ENCODE measurements at places on chromosomes 16 and 17.

- no peak for DNase-seq
These were observed 10.1 kb upstream of the TMEM219 start for GRCh38 chr16:29951625-29952365.

DNA sequence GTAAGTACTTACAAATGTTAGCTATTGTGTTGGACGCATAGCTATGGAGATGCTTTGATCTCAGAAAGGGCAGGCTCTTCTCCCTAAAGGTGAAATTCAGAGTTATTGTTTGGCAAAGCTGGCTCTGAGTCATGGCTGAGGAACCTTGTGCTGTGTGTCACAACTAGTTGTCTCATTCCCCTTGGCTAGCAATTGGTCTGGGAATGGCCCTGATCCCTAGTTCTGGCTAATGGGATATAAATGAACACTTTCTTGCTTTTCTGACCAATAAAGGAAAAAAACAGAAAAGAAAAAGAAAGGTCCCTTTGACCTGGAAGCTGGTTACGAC lies 210.6 kb downstream of the MAP2K4 start:
- DNase-seq: no peak

- no peak for DNase-seq
These were observed 19.6 kb upstream of the ATP2A3 start for GRCh38 chr17:3983606-3984484.

- no peak for DNase-seq
These were observed 64.7 kb upstream of the SLC12A3 start for GRCh38 chr16:56800355-56800754.

GRCh38 chr17:13537167-13537731 lies 64.5 kb downstream of the HS3ST3A1 start:
- DNase-seq: no peak

DNA sequence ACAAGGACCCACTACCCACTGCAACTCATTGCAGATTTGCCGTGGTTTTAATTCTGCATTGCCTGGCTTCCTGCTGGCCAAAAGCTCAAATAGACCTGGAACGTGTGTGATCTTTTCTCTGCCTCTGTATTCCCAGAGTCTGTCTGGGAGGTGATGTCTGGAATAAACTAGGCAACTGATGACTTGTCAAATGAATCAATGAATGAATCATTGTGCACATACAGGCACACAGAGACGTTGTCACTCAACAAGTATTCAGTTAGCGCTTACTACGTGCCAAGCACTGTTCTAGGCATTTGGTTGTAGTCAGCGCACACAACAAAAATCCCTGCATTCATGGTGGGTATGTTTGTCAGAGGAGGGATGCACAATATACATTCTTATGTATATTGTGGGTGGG lies 8.9 kb downstream of the TMEM132E start:
- DNase-seq: no peak

DNA sequence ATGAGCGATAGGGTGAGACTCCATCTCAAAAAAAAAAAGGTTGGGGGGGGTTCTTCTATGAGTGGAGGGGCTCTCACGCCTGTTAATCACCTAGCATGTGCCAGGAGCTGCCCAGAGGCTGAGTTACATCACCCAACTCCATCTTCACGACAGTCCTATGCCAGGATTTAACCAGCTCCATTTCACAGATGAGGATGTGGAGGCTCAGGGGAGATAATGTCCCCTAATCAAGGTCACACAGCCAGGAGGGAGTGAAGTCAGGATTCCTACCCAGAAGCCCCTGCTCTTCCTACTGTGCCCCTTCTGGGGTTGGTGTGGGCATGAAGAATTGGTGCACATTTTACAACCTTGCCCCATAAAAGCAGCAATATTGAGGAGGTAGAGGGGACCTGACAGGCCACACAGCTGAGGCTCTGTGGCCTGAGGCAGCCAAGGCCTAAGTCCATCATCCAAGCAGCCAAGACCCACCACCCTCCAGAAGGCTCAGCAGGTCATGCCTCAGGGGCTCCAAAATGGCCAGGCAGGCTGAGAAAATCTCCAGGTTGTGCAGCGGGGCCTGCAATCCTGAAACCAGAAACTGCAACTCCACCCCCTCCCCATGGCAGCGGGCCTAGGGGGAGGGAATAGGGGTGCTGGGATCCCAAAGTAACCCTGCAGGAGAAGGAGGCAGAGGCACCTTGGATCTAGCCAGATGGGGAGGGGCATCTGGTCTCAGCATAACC lies 6.9 kb downstream of the PPY start:
- no peak for DNase-seq

GRCh38 chr16:30184891-30185682 lies 1.7 kb downstream of the CORO1A start:
- DNase-seq: no peak

- DNase-seq: no peak
These were observed 5.8 kb upstream of the UTS2R start for GRCh38 chr17:82365606-82366295.

DNA sequence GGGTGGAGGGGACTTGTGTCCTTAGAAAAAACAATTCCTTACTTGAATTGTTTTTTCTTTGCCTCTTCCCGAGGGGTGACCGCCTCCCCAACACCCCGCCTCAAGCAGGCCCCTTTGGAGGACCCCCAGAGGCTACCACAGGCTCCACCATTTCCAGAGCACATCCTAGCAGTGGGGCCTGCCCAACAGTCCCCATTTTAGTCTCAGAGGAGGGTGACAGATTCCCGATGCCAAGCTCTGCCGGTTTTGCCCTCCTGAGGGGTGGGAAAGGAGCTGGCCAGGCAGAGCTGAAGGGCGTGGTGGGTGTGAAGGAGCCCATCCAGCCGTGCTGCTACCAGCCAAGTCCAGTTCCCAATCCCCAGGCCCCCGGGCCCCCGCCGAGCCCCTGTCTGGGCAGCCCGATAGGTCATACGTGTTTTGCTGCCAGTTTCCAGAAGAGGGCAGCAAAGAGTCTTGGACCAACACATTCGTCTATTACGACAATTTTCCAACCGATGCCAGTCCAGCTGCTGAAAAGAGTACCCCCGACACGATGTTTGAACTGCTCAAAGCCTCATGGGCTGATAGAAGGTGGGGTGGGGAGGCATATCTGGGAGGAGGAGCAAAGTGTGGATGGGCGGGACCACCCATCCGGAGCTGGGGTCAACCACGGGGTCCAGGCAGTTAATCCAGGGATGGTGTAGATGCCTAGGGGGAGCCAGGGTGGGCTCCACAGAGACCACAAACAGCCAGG lies 18.8 kb upstream of the GAA start:
- peak; percentile 64 for DNase-seq

- DNase-seq: no peak
These were observed 44.0 kb downstream of the MYH3 start for GRCh38 chr17:10612957-10613744.

DNA sequence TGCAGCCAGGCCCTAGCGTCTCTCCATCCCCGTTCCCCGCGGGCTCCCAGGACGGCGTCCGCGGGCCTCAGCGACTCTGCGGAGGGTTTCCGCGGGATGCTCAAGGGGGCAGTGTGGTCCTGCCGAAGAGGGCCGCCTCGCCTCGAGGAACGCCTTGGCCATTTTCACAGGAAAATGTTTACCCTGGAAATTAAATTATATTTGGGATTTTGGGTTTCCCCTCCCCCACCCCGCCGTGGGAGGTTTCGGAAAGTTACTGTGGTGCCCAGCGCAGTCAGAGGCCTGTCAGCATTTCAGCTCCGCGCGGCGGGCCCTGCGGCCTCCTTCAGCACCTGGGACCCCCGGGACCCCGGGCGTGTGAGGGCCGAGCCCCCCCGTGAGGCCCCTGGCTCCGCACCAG lies 94.5 kb downstream of the PCTP start:
- DNase-seq: peak; percentile 13

GRCh38 chr17:9937901-9938300 lies 32.8 kb upstream of the RCVRN start:
- DNase-seq: no peak

DNA sequence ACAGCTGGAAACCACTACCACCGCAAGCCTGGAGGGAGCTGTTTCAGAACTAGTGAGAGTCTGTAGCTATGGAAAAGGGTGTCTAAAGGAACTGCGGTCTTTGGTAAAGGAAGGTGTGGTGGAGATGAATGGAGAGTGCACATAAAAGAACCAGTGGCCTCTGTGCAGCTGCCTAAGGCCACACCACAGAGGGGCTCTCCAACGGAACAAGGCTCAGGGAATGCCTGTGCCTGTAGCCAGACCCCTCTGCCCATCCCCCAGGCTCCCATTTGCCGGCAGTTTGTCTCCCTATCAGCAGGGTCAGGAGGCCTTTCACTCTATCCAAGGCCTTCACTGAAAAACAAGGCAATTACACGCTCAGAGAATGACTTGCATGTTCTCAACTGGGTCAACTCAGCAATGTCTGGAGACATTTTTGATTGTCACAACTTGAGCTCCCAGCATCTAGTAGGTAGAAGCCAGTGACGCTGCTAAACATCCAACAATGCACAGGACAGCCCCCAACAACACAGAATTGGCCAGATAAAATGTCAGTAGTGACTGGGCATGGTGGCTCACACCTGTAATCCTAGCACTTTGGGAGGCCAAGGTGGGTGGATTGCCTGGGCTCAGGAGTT lies 3.3 kb upstream of the FDXR start:
- no peak for DNase-seq

DNA sequence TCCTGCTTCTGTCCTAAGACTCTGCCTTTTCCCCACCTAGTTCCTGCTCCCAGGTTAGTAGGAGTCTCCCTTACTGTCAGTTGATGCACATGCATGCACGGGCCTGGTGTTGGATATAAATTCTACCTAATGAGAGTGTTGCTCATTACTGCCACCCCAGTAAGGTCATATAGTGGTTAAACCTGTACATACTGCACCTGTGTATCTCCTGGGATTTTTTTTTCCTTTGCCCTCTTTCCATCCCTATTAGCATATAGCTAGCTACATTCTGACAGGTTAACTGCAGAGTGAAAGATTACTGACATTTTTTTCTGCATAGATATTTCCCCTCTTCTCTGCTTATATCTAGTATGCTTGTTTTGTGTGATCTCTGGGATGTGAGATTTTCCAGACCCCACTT lies 201.5 kb upstream of the PIRT start:
- DNase-seq: no peak

GRCh38 chr16:55809386-55809785 lies 23.5 kb downstream of the CES1 start:
- no peak for DNase-seq

DNA sequence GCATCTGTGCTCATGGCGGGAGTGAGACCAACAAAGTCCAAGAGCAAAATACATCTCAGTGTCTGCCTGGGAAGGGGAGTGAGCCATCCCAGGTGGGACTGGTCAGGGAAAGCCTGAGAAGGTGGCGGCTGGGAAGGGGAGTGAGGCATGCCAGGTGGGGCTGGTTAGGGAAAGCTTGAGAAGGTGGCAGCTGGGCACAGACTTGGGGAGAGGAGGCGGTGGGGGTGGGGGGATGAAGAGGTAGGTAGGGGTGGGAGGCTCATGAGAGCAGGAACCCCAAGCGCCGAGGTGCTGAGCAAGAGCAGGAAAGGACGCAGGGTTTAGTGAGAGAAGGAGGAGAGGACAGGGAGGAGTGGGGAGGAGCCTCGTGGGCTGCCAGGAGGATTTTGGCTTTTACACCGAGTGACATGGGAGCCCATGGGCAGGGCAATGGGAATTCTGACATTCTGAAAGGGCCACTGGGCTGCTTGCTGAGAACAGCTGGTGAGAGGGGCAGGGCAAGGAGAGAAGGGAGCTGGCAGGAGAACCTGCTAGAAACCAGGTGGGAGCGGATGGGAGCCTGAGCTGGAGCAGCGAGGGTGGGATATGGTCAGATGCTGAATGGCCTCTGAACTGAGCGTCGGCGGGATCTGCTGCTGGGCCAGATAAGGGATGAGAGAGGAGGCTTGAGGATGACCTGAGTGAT lies 256.1 kb upstream of the RPL38 start:
- DNase-seq: no peak

DNA sequence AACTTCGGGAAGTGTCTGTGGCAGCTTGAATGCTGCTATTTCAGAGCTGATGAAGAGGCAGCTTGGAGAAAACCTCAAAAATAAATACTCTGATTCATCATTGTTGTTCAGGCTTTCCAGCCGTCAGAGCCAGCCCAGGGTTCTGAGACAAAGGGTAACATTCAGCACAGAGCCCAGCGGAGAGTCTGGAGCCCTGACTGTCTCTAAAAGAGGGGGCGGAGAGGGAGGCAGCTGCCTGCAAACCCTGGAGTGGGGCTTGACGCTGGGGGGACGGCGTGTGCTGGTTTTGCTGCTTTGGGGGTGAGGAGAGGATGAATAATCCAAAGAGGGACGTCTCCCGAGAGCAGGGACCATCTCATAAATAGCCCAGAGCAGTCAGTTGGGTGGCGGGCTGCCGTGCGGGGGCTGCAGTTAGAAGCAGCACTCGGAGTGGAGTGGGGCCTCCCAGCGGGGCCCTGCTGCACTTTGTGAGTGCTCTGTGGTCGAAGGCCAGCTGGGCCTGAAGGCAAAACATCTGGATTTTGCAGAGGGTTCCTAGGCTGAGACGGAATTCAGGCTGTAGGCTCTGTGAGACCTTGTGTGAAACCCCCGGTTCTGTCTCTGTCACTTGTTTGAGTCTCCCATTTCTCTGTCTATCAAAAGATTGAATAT lies 237.8 kb downstream of the PRKCA start:
- peak; percentile 55 for DNase-seq

DNA sequence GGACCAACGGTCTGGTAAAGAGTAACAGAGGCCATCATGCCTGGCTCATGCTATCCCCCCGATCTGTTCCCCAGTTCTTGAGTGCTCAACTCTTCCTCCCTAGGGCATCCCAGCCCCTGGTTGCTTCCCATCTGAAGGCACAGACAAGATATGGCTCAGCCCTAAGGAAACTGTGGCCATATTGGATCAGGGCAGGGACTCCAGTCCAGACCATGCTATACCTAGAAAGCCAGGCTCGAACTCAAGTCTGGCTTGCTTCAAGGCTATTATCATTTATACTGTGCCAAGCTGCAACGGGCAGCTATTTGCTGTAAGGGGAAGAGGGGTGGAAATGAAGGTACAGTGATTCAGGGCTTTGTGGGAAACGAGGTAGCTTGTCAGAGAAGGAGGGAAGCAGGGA lies 2.8 kb downstream of the UBTF start:
- no peak for DNase-seq

- DNase-seq: no peak
These were observed 709 bp upstream of the MRPL28 start for GRCh38 chr16:370979-371514.

GRCh38 chr17:7848131-7848579 lies 6.7 kb upstream of the TMEM88 start:
- no peak for DNase-seq

DNA sequence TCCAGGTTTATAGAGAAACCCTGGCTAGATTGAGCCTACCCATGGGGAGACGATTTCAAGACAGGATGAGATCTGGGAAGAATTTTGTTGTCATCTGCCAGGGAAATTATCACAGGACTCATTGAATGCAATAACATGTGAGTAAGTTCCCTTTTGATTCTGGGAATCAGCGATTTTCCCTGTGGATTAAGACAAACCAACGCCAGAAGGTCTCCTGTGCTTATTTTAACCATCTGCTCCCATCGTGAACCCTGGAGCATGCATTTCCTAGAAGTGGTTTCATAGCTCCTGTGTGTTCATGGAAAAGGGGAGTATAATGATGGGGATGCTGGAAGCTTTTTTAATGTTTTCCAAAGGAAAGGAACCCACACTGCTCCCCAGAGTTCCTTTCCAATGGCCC lies 21.0 kb upstream of the ARHGAP44 start:
- DNase-seq: no peak

- DNase-seq: no peak
These were observed 7.4 kb downstream of the MAF start for GRCh38 chr16:79593074-79593531.

GRCh38 chr17:46901291-46901690 lies 21.7 kb upstream of the GOSR2 start:
- no peak for DNase-seq

Data from uterus (tissue), 4 donors.